ENCODE measurements at places on chromosomes 4 and X. TPM values are rescaled to one million over a fixed set of nuclear protein-coding genes. Genes with fewer than 3 reads are reported as not detected.

Gene DDIT4L
- 0.27 TPM for total RNA-seq

DNA sequence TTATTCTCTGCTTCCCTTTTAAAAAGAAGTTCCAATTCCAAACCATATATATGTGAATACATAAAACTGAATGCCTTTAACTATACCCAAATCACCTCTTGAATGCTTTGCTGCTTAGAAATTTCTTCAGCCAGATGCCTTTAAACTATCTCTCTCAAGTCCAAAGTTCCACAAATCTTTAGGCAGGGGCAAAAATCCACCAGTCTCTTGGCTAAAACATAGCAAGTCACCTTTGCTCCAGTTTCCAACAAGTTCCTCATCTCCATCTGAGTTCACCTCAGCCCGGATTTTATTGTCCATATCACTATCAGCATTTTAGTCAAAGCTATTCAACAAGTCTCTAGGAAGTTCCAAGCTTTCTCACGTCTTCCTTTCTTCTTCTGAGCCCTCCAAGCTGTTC is 49.8 kb downstream of the SULT1B1 start:
- DNase-seq: no peak

Gene TMSB15A
- 2.1 TPM for total RNA-seq

- DNase-seq: no peak
These were observed 27.9 kb downstream of the TSC22D3 start for GRCh38 chrX:107747596-107748161.

GRCh38 chrX:110142096-110142495 is 139.2 kb downstream of the TMEM164 start:
- DNase-seq: no peak

DNA sequence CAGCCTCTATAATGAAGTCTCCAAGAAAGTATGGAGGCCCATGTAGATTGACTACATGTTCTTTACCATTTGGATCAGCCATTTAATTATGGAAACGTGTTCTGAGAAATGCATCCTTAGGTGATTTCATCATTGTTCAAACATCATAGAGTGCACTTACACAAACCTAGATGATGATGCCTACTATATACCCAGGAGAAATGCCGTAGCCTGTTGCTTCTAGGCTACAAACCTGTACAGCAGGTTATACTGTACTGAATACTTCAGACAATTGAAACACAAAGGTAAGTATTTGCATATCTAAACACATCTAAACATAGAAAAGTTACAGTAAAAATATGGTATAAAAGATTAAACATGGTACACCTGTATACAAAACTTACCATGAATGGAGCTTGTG is 186.5 kb upstream of the FSTL5 start:
- DNase-seq: no peak

GRCh38 chr4:113604955-113605354 is 156.6 kb downstream of the CAMK2D start:
- no peak for DNase-seq

DNA sequence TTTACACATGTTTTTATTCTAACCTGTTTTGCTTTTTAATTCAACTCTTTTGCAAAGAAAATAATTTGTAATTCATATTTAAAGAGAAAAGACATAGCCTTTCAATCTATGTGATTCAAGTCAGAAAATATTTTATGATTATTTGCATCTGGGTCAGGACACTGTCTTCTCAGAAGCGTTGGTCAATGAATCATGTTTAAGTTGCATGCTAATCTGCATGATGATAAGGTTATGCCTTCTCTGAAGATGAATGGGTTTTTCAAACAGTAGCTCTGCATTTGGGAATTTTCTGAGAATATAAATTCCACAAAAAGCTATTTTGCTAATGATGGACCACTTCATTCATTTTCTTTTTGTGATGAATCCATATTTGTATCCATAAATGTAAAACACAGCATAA is 282.5 kb downstream of the TMA16 start:
- DNase-seq: no peak

DNA sequence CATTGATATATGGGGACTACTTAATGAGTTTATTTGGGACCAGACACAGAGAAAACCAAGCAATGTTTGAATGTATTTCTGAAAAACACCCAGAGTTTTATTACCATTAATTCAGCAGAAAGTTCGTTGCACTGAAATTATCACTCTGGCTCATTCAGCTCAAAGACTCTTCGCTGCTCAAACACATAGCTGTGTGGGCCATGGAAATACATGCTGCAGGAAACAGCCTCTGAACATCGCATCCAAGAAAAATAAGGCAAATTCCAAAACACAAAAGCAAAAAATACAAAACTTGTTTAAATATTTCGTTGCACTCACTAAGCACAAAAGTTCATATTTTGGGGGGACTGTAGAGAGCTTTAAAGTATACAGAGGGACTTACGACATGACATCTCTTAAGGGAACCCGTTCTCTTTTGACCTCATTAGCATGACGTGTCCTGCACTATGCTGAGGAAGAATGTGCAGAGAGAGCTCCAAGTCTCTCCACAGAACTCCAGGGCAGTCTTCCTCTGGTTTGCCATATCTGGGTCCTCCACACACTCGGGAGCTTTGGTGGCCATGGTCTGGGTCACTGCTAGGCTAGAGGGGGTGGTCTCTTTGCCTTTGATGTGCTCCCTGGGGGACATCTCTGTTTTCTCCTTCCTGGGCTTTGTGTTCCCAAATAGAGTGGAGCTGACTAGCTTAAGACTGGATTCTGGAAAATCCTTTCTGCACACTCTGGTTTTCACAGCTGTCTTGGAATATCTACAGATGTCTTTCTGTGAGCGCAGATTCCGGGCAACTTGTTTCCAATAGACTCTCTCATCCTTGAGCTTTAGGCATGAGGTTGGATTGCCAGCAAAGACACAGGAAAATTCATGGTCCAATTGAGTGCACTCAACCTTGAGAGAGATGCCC is 2.8 kb downstream of the FGFBP1 start:
- no peak for DNase-seq

DNA sequence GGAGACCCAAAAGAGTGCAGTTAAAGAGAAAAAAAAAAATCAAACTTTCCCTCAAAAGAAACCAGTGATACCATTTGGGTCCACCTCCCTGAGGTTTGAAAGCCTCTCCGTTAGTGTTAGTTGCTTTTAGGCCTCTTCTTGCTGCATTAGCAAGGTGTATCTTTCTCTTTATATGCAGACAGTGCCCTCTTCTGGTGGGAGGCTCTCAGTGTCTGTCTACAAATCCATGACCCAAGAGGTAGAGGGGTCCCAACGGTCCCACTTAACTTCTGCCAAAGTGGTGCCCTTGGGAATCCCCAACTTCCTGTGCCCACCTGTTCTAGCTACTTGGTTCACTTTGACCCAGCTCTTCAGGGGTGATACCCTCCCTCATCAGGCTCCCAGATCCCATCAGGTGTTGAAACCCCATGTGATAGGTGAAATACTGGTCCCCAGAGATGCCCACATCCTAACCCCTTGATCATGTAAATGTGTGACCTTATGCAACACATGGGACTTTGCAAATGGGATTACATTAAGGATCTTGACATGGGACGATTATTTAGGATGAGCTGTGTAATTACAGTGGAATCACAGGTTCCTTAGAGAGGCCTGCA is 63.7 kb upstream of the CD99 start:
- DNase-seq: no peak

DNA sequence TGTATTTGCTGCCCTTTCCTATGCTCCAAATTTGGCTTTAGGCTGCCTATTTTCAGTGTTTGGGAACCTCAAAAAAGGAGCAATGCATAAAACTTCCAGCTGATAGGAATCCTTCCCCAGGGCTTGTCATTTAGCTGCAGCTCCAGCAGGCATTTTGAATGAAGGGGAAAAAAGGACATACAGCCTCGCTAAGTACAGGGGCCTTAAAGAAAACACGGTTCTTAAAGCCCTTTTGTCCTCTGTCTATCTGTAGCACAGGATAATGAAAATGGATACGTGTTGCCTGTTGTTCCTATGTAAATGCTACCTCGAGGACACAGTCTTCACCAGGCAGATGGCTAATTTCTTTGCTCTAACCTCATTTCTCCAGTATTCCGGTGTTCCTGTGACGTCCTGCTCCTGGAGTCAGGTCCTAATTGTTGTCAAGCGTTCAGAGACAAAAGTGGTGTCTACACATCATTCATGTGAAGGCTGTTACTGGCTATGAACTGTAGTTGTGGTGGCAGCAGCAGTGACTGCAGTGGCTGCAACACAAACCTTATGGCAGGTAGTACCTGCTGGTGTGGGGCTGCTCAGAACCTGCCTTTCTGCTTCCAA is 117.4 kb downstream of the MGST2 start:
- DNase-seq: peak; percentile 66

Gene SLITRK4
- not detected for total RNA-seq

Gene RTL9
- total RNA-seq: not detected

Gene TMPRSS11D
- not detected for total RNA-seq

DNA sequence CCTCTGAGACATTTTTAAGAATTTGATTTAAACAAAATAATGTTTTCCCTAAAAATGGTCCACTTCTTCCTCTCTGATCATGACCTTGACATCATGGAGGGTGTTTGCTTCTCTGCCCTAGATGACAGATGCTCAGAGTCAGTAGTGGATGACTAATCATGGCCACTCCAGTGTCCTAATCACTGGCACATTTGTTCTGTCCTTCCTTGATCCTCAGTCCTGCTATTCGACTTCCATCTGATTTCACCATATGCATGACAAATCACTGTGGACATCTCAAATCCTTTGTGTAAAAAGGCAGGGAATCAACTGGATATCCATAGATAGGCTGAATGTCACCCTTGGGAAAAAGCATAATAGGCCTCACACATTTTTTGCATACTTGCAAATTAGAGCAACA is 9.0 kb downstream of the CRMP1 start:
- DNase-seq: no peak

DNA sequence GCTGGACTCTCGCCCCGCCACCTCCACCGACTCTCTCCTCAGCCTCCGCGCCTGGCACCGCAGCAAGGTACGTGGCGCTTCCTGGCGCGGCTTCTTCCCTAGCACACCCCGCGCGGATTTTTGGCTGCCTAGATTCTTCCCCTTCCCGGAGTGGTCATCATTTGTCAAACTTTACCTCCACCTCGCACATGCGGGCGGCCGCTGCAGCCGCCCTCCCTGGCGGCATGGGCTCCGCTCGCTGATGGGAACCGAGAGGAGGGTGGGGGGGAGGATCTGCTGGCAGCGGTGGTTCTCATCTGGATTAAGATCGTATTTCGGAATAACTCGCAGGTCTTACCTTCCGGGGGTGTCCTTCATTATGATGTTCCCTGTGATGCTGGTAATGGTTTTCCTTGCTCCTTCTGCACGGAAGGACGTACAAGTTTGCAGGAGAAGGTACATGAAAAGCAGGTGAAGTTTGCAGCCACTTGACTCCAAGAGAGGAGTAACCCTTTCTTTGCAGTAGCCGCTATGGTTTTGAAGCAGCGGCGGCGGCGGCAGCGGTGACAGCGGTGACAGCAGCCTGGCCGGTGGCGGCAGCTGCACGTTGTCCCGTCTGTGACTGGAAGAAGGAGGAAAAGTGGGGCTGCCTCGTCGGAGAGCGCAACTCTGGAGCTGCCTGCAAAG is 2183.9 kb upstream of the TENM3 start:
- peak; percentile 38 for DNase-seq

GRCh38 chr4:78806943-78807460 is 30.9 kb downstream of the BMP2K start:
- DNase-seq: no peak

DNA sequence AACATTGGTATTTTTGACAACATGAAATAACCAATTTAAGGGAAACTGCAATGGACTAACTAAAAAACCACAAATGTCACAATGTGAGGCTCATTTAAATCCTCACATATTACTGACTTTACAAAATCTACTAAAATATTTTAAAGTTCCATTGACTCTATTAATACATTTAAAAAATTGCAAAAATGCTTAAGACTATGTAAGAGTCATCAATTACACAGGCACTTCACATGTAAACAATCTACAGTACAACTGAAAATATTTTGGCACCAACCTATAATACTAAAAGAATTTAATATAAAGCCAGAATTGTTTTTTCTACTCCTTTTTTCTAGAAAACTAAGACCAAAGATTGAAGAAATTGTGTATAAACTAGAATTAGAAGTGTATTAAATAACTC is 76.8 kb upstream of the RBMXL3 start:
- DNase-seq: no peak

GRCh38 chr4:131091896-131092295 is 1995.9 kb downstream of the C4orf33 start:
- peak; percentile 9 for DNase-seq

DNA sequence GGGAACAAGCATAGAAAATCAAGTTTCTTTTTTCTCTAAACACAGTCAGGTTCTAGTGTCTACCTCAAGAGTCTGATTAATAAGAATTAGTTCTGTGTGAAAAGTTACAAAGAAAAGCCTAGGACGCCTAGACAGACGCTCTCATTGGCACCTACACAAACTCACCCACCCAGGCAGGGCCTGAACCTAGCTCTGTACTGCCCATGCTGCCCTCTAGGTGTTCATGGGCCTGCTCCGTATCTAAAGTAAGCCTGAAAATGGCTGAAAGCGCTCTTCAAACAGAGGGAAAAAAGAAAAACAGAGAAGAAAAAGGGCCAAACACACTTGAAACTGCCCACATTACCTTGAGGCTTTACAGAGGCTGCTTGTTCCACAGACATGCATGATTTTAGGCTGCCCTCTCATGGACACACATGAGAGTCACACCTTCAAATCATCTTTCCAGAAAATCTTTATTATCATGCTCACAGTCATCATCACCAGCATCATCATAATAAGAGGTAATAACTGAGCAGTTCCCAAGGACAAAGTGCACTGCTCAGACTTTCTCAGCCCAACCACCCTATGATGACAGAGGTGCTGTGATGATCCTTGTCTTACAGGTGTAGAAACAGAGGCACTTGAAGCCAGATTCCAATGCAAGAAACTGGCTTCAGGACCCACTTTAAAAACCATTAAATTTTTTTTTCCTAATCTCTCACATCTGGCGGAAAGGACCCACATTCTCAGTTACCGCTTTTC is 49.6 kb downstream of the MAP7D2 start:
- DNase-seq: peak; percentile 53

DNA sequence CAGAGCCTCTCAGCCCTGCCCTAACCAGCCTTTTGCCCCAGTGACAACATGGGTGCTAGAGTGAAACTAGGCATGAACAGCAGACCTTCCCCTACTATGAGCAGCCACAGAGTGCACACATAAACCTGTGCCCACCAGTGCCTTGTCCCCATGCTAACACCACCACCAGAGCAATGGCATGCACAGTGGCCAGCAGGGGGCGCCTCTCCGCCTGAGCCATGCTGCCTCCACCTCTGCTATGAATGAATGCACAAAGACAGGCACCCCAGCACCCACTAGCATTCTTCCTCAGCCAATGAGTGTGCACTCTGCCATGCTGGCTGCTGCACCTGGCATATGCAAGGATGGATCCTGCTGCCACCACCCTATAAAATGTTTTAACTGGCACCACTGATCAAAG is 286.9 kb upstream of the FGF16 start:
- no peak for DNase-seq

GRCh38 chr4:132918096-132918495 is 231.0 kb upstream of the PCDH10 start:
- no peak for DNase-seq

Data from G401 (cell line).